ENCODE measurements at places on chromosomes 5 and 9.

DNA sequence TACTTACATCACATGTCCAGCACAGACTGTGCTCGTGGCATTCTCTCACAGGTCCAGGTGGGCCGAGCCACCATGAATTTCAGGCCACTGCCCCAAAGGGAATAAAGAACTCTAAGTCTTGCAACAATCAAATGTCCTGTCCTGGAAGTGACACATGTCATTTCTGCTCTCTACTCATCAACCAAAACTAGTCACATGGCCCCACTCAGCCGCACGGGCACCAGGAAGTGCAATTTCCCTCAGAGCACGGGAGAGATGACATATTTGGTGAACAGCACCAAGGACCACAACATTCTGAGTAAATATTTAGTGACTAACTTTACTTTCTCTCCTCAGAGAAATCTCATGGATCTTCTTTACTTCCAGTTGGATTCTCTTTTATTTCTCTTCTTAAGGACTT, 131.1 kb upstream of the TUT7 start:
- no peak for DNase-seq

GRCh38 chr5:111954516-111955395, 197.8 kb upstream of the NREP start:
- DNase-seq = no peak

- no peak for DNase-seq
Observed at GRCh38 chr9:16873126-16873802, 2.8 kb upstream of the BNC2 start.

DNA sequence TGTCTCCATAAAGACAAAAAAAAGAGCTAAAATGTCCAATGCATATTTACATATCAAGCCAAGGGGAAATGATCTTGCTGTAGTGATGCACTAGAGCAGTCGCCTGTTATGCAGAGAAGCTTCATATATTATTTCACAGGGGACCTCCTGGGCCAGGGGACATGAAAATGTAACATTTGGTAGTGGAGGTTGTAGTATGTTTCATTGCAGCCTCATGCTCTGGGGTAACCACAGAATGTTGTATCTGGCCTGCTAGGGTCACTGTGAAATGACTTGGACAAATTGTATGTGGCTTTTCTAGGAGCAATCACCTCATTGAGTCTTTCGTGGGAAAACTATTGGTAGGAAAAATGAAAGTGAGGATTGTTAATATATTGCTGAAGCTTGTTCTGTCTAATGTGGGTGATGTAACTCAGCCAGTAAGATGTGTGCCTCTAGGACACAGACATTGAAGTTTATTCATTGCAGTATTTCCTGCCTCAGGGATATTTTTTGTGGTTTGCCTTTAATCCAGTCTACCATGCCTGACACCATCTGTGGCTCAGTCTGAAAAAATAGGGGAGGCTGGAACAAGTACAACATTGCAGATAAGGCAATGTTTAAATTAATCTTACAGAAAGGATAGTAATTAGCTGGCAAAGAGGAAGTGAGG, 430.8 kb upstream of the TNC start:
- DNase-seq = no peak

DNA sequence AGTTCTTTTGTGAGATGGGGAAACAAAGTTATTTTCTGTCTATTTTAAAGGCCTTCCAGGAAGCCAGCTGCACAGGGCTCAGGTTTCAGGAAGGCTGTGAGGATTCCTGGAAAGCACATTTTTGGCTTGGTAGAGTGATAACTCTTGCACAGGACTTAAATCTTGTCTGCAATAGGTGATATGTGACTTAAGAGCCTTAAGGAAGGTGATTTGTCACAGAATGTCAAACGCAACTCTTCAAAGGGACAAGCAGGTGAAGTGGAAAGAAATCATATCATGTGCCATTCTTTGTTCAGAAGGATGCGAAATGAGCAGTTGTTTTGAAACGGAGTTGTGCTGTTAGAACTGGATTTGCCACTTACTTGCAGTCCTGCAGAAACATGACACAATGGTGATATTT, 459.3 kb downstream of the MAT2B start:
- peak; percentile 27 for DNase-seq

GRCh38 chr5:80437326-80437725, 29.5 kb downstream of the ZFYVE16 start:
- no peak for DNase-seq

DNA sequence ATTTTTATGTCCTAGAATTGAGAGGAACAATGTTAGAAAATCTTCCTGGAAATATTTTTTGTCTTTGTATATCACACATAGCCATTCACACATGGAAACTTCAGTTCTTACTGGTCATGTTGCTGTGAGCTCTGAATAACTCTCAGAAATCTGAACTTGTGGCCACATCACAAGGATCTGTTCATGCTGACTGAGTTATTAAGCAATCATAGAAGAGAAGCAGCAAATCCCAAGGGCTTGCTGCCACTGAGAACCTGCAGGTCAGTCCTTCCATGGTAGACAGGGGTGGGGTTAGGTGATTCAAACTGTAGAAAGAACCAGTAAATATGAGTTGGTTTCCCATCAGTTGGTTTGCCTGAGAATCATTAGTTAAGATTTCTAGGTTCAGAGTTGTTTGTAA, 27.6 kb downstream of the SGCD start:
- no peak for DNase-seq

DNA sequence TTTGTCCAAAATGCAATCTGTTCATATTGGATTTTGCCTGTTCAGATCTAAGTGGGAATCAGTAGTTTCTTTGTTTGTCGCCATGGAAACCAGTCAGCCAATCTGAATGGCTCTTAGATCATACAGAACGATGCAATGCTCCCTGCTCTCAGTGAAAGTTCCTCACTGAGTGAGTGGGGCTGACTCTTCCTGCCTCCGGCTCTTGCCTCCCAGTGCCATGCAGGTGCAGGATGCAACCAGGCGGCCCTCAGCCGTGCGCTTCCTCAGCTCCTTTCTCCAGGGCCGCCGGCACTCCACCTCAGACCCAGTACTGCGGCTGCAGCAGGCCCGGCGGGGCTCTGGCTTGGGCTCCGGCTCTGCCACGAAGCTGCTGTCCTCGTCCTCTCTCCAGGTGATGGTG, at the start of gene PTPDC1:
Gene PTPDC1, plus strand, starts transcription at position 151 of the 400 bp plus-strand sequence. Its CDS starts 67 bp downstream, at position 218.
- no peak for DNase-seq

- DNase-seq = no peak
Observed at GRCh38 chr9:8784838-8785237, 985.3 kb upstream of the DMAC1 start.

- DNase-seq = no peak
Observed at GRCh38 chr9:102035929-102036328, 297.5 kb upstream of the GRIN3A start.

DNA sequence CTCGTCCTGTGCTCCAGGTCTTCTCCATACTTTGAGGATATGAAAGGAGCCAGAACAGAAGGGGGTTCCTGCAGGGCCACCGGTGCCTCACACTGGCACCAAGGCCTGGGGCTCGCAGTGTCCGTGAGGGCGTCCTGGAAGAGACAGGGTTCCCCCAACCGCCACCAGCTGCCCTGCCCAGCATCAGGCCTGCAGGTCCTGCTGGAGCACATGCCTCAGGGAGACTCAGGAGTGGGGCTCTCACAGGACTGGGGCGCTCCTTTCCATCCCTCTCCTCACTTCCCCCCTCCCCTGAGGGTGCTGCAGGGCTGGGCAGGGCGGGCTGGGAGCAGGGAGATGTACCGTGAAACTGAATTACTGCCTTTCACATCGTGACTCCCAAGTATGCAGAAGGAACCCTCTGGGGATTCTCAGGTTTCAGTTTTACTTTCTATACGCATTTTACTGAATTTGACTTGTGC, 31.7 kb downstream of the CEP72 start:
- peak; percentile 5 for DNase-seq

DNA sequence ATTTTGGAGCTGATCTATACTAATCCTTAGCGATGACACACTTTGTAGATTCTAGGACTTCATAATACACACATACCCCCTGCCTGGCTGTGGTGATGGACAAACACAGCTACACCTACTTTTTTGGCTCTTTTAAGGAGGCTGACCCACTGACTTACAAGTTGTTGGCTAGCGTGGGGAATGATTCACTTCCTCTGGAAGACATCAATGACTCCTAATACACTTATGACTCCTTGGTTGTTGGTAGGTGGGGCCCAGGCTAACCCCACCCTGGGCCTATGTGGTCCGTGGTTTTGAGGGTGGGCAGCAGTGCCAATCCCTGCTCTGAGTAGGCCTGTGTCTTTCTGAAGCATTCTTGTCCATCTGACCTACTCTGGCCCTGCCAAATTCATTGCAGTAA, 144.4 kb downstream of the SLC12A2 start:
- DNase-seq = no peak
